Stimulated activated CD4-positive, alpha-beta T cell treated with anti-CD3 and anti-CD28 coated beads, Interleukin-15, amount 100 ng/mL, for 1 hour (primary cell): ENCODE measurements at places on chromosomes 4 and X.
A peak's percentile ranks its signal among the peaks of the same experiment; 100 is the strongest.

DNA sequence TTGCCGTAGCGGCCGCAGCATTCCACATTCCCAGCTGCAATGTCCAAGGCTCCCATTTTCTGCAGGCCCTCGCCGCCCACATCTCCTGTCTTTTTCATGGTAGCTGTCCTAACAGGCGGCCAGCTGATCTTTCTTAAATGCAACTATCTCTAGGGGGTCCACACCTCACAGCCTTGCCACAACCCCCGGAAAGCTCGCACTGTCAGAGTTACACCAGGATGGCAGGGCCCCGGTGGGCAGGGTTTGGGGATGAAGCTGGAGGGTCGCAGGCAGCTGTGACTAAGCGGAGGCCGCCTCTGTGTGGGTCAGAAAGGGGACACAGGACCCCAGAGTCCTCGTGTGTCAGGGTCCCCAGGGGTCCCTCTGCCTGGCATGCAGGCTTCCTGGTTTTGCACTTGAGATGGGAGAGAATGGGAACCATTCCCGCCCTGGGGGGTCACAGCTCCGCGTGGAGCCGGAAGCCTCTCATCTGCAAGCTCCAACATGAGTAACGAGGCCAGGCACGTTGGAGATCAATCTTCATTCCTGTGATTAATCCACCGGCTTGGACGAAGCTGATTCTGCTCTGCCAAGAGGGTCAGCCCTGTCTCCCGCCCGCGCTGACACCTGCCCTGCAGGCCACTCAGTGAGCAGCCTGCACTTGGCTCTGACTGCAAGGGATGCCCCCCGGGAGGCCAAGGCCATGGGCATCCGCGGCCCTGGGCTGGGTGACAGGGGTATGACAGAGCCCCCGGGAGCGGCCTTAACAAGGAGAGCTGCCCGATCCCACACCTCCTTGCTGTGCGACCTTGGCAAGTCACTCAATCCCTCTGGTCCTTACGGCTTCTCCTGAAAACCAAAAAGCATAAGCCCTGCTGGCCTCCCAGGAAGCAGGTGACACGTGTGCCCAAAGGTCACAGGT lies 97.9 kb downstream of the ADRA2C start:
- no peak for DNase-seq

- DNase-seq, result no peak
Measured at GRCh38 chr4:148366251-148366650, 76.0 kb downstream of the NR3C2 start.

DNA sequence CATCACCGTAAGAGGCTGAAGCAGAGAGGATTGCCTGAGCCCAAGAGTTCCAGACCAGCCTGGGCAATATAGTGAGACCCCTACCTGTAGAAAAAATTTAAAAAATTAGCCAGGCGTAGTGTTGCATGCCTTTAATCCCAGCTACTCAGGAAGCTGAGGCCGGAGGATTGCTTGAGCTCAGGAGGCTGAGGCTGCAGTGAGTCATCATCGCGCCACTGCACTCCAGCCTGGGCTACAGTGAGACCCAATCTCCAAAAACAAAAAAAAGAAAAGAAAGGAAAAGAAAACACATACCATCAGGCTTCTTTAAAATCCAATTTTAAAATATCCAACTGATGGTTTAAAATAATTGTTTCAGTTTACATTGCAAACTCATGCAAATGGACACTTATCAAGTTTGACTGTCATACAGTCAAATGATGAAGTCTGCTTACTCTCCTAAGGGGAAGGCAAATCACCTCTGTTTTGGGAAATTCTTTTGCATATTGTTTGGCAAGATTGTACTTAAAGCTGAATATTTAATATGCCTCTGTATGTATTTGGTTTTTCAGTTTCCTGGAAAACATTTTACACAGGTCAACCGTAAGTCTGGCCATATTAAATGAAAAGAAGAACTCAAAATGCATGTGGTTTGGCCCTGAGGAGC lies 23.7 kb upstream of the TENM3 start:
- DNase-seq, result no peak

DNA sequence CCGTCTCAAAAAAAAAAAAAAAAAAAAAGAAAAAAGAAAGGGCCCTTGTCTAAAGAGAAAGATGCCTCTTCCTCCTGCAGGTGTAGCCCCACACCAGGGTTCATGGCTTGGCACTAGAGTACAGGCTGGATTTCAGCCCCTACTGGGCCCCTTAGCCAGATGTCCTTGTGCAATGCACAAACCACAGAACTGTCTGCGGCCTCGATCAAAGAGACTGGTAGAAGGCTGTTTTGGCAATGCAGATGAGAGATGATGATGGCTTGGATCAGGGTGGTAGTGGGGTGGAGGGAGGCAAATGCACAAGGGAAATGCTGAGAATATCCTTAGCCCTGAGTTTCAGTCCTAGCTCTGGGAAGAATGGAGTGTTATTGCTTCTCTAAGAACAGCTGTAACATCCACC lies 26.5 kb upstream of the TSR2 start:
- no peak for DNase-seq

DNA sequence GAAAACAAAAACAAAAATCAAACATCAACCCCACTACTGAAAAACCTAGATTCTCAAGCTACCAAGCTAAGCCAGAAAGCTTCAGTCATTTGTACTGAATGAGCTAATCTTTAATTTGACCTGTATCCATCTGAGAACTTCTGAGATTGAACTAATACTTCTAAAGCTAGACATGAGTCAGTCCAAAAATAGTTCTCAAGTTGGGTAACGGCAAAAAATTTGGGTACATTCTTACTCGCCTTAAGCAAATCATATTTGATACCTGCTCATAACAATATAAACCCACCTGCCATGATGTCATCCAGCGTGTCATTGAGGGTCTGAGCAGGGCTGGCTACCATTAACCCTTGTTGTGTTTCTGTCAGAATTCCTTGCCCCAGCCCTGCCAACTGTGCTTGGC lies 69.7 kb upstream of the COX18 start:
- no peak for DNase-seq

- DNase-seq, result no peak
Measured at GRCh38 chr4:114691865-114692264, 93.3 kb downstream of the UGT8 start.

DNA sequence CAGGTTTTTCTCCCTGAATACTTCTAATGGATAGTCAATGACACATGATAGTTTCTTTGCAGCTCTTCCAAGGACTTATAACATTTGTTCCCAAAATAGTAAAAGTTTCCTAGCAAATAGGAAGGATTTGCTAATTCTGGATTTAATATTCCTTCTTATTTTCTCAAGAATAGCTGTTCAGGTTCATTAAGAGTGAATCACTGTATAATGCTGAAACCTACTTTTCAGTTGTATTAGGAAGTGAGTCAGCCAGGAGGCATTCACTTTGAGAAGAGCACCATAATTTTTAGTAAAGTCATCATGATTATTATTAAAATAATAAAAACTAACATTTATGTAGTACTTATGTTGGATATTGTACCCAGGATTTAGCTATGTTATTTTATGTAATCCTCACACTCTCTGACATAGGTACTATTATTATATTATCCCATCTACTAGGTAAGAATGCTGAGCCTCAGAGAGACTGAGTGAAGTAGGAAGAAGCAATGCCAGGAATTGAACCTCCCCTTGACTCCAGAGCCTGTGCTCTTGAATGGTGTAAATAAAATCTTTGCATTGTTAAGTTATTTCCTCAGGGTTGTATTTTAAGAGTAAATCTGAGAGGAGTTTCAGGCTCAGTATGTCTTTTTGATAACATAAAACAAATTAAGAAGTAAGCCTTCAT lies 114.8 kb downstream of the REELD1 start:
- no peak for DNase-seq

DNA sequence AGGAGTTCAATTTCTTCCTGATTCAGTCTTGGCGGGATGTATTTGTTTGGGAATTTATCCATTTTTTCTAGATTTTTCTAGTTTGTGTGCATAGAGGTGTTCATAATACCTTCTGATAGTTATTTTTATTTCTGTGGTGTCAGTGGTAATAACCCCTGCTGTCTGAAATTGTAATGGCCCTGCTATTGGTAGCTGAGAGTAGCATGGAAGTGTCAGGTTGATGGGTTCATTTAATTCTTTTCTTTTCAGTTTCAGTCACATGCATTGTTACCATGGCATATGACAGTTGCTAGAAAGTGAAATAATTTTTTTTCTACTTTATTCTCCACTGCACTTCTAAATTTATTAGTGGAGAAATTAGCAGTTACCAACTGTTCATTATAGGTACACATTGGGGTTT lies 20.7 kb downstream of the AR start:
- no peak for DNase-seq

- DNase-seq, result no peak
Measured at GRCh38 chr4:106095408-106095807, 200.1 kb downstream of the NPNT start.

GRCh38 chr4:177220376-177220775 lies 89.3 kb upstream of the NEIL3 start:
- DNase-seq, result no peak

GRCh38 chr4:15689540-15689939 lies 7.9 kb downstream of the FAM200B start:
- no peak for DNase-seq

GRCh38 chr4:113837397-113837796 lies 75.9 kb upstream of the CAMK2D start:
- DNase-seq, result no peak

DNA sequence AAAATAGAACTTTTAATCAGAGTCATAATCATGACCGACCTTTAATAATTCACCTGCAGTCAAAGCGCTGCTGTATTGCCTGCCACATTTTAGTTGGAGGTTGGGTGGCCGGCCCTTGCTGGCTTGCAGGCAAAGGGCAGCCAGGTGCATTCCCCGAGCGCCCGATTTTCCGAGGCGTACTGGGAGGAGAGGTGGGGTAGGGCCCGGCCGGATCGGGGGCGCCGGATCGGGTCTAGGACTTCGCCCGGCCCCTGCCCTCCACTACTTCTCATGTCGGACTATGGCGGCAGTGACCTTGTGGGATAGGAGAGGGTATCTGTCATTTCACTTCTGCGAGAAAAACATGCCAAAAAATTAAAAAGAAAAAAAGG lies 2.5 kb upstream of the RS1 start:
- DNase-seq, result peak; percentile 11

GRCh38 chrX:69362354-69362753 lies 141.8 kb upstream of the NALF2 start:
- DNase-seq, result no peak

DNA sequence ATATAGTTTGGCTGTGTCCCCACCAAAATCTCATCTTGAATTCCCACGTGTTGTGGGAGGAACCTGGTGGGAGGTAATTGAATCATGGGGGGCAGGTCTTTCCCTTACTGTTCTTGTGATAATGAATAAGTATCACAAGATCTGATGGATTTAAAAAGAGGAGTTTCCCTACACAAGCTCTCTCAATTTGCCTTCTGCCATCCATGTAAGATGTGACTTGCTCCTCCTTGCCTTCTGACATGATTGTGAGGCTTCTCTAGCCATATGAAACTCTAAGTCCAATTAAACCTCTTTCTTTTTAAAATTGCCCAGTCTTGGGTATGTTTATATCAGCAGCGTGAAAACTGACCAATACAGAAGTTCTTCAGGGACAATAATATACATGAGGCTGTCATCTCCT lies 425.1 kb downstream of the PABPC4L start:
- no peak for DNase-seq

- no peak for DNase-seq
Measured at GRCh38 chrX:12210196-12210815, 72.0 kb downstream of the FRMPD4 start.

GRCh38 chr4:16023776-16024408 lies 59.9 kb downstream of the PROM1 start:
- no peak for DNase-seq

GRCh38 chr4:187171706-187172339 lies 448.2 kb upstream of the FAT1 start:
- DNase-seq, result no peak

GRCh38 chrX:119228512-119229252 lies 7.4 kb upstream of the PGRMC1 start:
- no peak for DNase-seq

DNA sequence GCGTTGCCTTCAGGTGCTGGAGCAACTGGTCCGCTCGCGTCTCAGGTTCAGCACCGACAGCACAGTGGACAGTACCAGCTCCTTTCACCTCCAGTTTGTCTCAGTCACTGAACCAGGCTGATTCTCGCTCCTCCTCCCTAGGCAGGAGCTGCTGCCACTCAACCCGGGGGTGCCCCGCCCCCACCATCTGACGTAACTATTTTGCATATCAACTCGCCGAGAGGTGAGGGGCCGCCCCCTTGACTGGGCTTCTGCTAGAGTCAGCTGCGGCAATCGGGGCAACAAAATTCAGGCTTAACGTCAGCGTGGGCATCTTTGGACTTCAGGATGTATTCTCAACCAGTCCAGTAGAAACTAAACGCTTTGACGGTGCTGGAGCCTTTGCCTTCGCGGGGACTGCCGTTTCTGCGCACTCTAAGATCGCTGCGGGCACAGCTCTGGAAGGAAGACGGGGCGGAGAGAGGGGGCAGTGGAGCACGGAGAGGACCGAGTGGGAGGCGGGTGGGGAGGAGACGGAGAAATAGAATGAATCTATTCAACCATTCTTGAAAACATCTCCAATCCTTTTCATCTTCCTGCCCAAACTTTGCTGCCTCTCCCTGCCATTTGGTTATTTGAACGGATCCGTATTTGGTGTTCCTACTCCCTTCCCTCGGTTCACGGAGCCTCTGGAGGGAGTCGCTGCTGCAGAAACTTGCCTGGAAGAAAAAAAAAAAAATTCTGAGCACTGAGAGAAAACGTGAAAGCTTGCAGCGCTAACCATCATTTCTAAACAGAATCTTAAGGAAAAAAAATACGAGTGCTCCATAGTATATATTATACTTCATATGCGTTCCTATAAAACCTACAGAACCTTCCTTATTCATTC lies at the start of gene FSTL5:
TSS of gene FSTL5 (minus strand) at position 109 of the 868 bp plus-strand sequence. CDS start 52,604 bp downstream, outside the sequence.
- DNase-seq, result peak; percentile 3

- no peak for DNase-seq
Measured at GRCh38 chrX:29225670-29226069, 638.4 kb downstream of the IL1RAPL1 start.

- no peak for DNase-seq
Measured at GRCh38 chr4:184368290-184368689, 106.1 kb downstream of the IRF2 start.

GRCh38 chrX:13691841-13692371 lies 3.0 kb downstream of the RAB9A start:
- no peak for DNase-seq

GRCh38 chr4:136329042-136329662 lies 1203.1 kb downstream of the PCDH18 start:
- DNase-seq, result no peak

GRCh38 chr4:165293927-165294649 lies 33.4 kb upstream of the MSMO1 start:
- DNase-seq, result no peak

GRCh38 chr4:140523370-140523856 lies 555 bp upstream of the ELMOD2 start:
- no peak for DNase-seq

DNA sequence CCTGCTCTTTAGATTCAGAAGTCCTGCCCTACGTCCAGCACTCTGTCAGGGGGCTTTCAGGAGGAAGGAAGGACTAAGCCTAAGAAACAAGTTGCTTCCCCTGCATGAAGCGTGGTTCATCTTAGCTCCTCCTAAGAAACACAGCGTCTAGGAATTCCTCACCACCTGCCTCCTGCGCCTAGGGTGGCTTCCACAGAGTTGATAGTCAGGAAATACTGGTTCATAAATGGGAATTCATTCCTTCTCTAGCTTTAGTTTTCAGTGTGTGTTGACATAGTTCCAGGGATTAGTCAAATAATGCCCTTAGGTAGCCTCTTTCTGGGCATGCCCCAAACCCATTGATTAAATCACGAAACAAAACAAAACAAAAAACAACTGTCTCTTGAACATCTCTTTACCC lies 1.7 kb upstream of the MXRA5 start:
- no peak for DNase-seq
